Activated CD4-positive, alpha-beta T cell treated with anti-CD3 and anti-CD28 coated beads, Interleukin-10, Interleukin-2, amounts not matched to agents 100 ng/mL and 50 ng/mL, durations not matched to agents 16 hours and 8 hours (primary cell): ENCODE measurements at places on chromosomes 5 and 9.
A peak's percentile ranks its signal among the peaks of the same experiment; 100 is the strongest.

GRCh38 chr5:82971901-82972300 lies 105.3 kb downstream of the TMEM167A start:
- DNase-seq: no peak

GRCh38 chr5:54175-54730 lies 37.7 kb upstream of the PLEKHG4B start:
- no peak for DNase-seq

GRCh38 chr9:128280084-128280622 lies 4.1 kb downstream of the SWI5 start:
- DNase-seq: no peak

DNA sequence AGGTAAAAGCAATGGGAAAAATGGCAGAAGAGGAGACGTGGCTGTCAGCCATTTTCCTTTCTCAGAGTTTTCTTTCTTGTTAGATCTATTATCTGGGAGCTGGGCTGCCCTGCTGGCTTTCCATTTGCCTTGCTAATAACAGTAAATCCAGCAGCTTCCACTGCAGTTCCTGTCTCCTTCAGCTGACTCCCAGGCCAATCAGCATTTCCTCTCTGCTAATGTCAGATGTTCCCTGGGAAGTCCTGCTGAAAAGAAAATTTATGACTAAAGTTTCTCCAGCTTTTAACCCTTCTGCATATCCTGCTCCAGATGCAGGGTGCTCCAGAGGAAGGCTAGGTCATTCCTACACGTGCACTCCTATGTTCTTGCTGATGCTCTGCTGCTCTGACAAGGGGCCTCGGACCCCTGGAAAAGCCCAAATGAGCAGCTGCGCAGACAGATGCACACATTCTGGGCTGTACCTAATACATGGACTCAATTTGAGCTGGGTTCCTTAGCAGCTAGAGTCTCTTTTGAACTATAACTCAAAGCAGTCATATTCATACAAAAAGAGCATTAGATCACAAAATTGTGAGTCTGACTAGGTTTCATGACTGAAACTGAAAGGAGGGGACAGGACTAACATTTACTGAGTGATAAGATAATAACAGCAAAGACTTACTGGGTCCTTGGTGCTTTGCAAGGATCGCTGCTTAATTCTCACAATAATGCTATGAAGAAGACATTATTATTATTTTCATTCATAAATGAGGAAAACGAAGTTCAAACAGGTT lies 182.2 kb downstream of the MAPKAP1 start:
- peak; percentile 60 for DNase-seq

DNA sequence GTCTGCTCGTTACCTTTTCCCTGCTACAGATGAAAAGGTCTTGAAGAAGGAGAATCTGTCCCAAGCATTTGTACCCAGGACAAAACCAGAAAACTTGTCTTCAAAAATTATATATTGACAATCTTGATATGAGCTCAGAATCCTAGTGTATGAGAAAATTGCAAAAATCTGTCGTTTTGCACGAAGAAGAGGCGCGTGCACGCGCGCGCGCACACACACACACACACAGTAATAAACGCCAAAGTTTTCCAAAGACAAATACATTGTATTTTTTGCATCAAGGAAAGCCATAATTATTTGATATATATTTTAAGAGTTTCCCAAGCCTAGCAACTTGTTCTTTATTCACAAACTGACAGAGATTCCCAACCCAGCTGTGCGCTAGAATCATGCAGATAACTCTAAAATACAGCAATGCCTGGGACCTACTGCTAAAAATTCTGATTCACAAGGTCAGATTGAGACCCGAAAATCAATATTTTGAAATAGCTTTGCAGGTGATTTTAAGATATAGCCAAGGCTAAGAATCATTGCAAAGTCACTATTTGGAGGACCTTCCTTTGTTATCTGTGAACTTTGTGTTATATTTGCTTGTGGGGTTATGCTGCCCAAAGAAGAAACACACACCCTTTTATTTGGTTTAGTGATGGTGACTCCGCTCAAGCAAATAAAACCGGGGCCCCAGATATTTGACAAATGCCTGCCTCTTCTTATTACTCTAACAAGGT lies 1287.7 kb upstream of the CDH6 start:
- no peak for DNase-seq

- DNase-seq: no peak
These were observed 18.1 kb upstream of the ABLIM3 start for GRCh38 chr5:149123211-149123610.

- DNase-seq: no peak
These were observed 94.3 kb upstream of the CPEB4 start for GRCh38 chr5:173793648-173794548.

GRCh38 chr5:169805527-169805934 lies 168.5 kb downstream of the DOCK2 start:
- DNase-seq: peak; percentile 84

DNA sequence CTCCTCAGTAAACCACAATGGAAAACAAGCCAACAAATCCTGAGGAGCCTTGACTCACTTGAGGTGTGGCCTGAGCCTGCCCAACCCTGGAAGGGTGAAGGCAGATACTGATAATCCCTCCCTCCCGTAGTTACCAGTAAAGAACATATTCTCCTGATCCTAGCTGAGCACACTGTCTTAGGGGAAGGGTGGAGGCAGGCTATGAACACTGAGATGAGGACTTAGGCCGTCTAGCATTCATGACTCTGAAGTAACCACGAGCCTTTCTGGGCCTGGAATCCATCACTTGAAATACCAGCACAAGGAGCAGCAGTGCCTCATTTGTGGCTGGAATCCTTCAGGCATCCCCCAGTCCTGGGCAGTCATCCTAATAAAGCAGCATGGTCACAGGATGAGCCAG lies 124.5 kb upstream of the PRLR start:
- DNase-seq: no peak

- DNase-seq: no peak
These were observed 29.4 kb downstream of the GSN start for GRCh38 chr9:121297389-121297788.

- DNase-seq: no peak
These were observed 11.5 kb upstream of the GPX3 start for GRCh38 chr5:151008906-151009305.

- no peak for DNase-seq
These were observed 18.4 kb downstream of the BASP1 start for GRCh38 chr5:17235731-17236330.

DNA sequence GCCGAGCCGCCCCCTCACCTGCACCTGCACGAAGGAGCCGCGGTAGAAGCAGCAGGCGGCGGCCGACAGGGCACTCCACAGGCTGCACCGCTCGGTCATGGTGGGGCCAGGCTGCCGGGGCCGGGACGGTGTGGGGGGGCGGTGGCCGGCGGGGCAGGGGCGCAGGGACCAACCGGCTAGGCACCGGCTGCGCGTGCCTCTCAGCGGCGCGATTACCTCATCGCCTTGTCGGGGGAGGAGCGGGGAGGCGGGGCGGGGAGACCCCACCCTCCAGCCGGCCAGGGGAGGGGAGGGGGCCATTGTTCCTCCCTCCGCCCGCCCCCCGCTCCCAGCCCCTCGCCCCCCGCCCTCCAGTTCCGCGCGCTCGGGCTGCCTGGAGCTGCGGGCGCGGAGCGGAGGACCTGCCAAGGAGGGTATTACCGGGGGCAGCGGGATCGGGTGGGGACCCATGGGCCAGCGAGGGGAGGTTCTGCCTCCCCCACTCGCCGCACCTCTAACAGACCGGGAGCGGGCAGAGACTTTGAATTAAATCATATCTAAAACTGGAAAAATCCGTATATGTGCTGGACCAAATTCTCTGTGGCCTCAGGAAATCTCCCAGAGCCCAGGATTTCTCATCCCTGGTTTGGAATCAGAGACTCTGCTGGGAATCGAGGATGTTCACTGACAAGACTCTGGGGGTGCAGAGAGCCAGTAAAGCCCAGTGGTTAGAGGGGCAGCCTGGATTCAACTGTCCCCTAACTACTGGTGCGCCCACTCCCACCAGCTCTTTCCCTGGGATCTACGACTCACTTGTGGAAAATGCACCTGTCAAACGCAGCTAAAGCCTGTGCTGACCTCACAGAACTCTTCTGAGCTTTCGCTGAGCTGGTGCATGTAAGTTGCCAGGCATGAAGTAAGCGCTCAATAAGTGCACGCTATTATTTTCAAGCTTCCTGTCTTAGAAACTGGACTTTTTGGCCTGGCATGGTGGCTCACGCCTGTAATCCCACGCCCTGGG lies 20.3 kb upstream of the TOR2A start:
- DNase-seq: no peak

- DNase-seq: no peak
These were observed 240.7 kb downstream of the ARRDC3 start for GRCh38 chr5:91142386-91142785.

GRCh38 chr9:96141666-96142065 lies 160.3 kb downstream of the HSD17B3 start:
- DNase-seq: no peak

GRCh38 chr5:8628521-8628920 lies 759.6 kb downstream of the MTRR start:
- DNase-seq: no peak

DNA sequence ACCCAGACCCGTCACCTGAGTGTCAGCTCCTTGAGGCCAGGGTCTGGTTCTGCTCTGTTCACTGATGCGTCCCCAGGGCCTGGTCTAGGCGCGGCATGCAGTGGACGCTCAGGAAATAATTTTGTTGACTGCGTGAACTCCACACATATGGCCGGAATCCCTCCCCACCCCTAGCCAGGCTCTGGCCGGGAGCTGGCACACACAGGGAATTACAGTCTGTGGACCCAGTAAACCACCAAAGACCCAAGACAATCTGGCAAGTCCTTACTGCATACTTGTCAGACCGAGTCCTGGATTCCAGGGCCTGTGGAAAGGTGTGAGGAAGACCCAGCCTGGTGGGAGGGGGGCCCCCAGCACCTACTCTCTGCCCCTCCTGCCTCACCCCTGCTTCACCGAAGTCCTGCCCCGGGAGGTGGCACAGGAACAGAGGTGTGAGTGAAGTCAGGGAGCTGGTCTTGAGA lies 113.0 kb upstream of the IER5L start:
- DNase-seq: no peak

GRCh38 chr5:178123094-178123965 lies 7.5 kb upstream of the RMND5B start:
- DNase-seq: no peak

- no peak for DNase-seq
These were observed 61.8 kb downstream of the DRD1 start for GRCh38 chr5:175382171-175382570.

- no peak for DNase-seq
These were observed 265.4 kb downstream of the RASEF start for GRCh38 chr9:82797534-82797933.

DNA sequence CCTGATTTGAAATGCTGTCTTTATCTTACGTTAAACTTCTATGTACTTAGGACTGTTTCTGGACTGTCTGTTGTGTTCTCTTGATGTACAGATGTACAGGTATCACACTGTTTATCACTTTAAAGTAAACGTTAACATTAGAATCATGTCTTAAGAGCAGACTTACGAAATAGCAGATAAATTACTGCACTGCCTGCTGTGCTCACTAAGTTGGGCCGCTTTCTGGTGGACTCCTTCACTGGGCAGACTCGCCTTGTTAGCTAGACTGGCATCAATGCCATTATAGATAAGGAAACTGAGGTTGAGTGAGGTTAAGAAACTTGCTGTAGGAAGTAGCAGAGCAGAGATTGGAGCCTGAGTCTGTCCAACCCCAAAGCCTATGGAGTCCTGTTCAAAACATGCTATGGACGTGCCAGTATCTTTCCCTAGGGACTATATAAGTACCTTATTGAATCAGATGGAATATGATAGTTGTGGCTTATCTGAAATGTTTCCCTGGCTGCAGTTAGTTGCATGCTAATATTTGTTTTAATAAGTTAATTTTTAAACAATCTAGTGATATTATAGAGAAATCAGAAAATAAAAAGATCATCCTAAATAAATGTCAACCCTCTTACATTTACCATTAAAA lies 16.9 kb downstream of the ZNF618 start:
- no peak for DNase-seq

GRCh38 chr9:73183917-73184861 lies 32.5 kb downstream of the ANXA1 start:
- DNase-seq: peak; percentile 61

GRCh38 chr9:12643686-12644085 lies 49.5 kb upstream of the TYRP1 start:
- DNase-seq: no peak

GRCh38 chr5:175718401-175719108 lies 60.7 kb downstream of the HRH2 start:
- peak; percentile 64 for DNase-seq

GRCh38 chr9:127767410-127767809 lies 11.1 kb downstream of the SH2D3C start:
- peak; percentile 31 for DNase-seq

GRCh38 chr9:137552022-137552768 lies 516 bp downstream of the MRPL41 start:
- no peak for DNase-seq

GRCh38 chr9:134366223-134367031 lies 40.2 kb downstream of the RXRA start:
- no peak for DNase-seq

- DNase-seq: no peak
These were observed 244.1 kb downstream of the ELAVL2 start for GRCh38 chr9:23581931-23582330.

DNA sequence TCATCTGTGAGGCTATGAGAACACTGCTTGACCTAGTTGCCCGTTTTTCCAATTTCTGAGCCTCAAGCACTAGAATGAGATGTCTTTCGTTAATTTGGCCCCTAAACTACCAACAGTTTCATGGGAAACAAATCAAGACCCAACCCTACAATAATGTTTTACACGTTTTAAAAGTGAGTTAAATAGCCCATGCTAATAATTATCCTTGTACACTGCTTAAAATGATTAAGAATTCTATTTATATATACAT lies 2.3 kb upstream of the NR3C1 start:
- no peak for DNase-seq

DNA sequence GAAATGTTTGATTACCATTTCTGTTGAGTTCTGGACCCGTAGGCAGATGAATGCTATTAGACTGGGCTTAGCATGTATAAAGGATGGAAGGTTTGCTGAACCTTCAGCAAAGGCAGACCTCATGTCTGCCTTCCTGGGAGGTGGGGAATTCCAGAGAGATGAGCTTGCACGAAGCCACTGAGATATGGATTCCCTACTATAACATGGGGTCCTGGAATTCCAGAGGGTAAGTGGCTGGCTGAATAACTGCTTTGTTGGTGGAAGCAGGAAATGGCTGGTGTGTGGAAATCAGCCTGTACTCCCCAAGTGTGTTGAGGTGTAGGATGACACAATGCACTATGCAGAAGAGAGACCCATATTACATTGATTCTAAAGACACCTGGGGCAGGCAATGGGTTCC lies 526.4 kb downstream of the CTNND2 start:
- no peak for DNase-seq

- DNase-seq: no peak
These were observed 1.2 kb upstream of the ZNF510 start for GRCh38 chr9:96779089-96779488.

GRCh38 chr9:2718001-2718697 lies 839 bp downstream of the KCNV2 start:
- no peak for DNase-seq

- no peak for DNase-seq
These were observed 118.7 kb upstream of the NEK6 start for GRCh38 chr9:124139001-124139400.

DNA sequence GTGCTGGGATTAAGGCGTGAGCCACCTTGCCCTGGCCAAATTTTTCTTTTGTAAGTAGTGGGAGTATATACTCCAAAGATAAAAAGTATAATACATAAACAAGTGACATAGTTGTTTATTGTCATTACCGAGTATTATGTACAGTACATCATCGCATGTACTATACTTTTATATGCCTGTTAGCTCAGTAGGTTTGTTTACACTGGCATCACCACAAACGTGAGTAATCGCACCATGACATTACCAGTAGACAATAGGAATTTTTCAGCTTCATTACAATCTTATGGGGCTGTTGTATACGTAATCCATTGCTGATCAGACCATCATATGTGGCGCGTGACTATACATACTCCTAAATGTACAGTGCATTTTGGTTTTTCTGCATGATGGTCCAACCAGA lies 9.8 kb downstream of the SECISBP2 start:
- DNase-seq: no peak
